GF-D8 (cell line): ENCODE measurements at places on chromosomes 4 and X.

DNA sequence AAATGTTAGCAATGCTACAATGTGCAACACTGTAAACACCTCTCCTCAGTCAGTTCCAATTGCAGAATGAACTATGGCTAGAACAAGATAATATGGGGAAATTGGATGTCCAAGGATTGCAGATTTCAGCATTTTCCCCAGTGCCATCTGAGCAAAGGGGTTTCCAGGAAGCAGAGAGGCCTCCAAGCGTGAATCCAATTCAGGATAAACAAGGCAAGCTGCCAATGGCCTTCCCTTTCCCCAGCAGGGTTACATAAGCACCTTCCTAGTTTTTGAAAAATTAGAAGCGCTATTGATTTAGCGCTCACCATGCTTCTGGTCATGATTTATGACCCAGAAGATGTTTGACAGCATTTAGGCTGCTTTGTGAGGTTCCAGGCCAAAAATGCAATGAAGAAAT is 223.0 kb upstream of the GATB start:
- no peak for DNase-seq

- no peak for DNase-seq
Measured at GRCh38 chr4:151934766-151935165, 174.0 kb upstream of the GATB start.

- no peak for DNase-seq
Measured at GRCh38 chr4:88002786-88003185, 4.6 kb upstream of the PKD2 start.

GRCh38 chr4:139558235-139559088 is 2.4 kb upstream of the SETD7 start:
- no peak for DNase-seq

DNA sequence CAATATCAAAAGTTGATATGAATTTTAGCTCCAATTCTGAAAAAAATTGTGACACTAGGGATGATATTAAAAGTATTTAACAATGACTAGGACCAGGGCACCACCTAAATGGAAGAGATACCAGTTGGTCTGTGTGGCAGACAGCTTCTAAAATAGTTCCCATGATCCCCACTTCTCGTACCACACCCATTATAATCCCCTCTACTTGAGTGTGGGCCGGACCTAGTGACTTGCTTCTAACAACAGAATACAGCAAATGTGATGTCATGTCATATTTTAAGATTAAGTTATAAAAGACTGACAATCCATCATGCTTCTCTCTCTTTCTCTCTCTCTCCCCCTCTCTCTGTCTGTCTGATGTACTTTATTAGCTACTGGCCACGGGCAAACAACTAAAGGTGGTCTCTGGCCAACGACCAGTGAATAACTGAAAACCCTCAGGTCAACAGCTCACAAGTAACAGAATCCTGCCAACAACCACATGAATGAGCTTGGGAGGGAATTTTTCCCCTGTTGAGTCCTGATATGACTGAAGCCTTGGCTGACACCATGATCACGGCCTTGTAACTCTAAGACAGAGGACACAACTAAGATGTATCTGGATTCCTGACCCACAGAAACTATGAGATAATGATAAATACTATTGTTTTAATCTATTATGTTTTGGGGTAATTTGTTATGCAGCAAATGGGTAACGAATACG is 34.4 kb downstream of the FAM13A start:
- DNase-seq: no peak

DNA sequence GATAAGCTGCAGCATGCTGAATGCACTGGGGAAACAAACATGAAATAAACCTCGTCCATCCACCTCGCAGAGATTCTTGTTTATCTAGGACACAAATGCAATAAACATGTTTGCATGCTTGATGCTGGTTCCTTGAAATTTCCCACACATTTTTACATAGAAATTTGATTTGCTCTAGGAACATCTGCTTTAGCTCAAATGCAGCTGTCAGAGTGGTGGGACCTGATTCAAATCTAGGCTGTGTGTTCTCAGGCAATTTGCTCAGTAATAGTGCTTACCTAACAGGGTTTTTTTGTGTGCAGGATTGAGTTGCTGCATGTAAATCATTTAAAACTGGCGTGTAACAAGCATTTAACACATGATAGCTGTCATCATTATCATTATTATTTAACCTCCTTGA is 293.1 kb downstream of the QDPR start:
- no peak for DNase-seq

DNA sequence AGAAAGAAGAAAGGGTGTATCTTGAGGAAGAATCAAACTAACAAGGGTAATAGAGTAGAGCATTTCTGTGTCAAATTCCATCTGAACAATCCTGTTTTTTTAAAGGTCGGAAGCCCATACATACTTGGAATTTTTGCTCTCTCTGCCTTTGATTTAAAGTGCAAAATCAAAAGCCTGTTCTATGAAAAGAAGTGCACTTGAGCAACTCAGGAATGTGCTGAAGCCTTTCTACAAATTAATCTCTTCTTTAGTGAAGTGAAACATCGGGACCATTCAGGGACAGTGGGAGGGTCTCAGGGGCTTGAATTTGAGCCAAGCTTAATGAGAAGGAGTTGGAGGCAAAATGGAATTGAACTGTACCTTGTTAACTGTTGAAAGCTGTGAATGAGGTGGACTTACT is 1008.5 kb upstream of the LCORL start:
- no peak for DNase-seq

DNA sequence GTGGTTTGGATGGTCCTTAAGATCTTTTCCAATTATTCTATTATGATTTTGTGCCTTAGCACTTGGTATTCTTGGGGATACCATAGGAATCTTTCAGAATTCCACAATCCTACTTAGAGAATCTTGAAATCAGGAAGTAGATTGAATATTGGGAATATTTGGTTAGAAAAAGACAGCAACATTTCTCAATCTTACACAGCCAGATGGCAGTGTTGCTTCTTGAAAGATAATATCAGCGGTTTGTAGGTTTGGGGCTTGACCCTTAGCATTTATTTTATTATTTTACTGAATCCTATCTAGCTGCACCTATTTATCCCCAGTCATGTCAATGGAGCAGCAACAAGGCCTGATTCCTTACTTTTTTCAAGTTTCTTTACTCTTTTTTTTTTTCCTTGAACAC is 28.6 kb downstream of the MAGEB1 start:
- no peak for DNase-seq

GRCh38 chrX:24471808-24472207 is 6.7 kb downstream of the PDK3 start:
- no peak for DNase-seq

DNA sequence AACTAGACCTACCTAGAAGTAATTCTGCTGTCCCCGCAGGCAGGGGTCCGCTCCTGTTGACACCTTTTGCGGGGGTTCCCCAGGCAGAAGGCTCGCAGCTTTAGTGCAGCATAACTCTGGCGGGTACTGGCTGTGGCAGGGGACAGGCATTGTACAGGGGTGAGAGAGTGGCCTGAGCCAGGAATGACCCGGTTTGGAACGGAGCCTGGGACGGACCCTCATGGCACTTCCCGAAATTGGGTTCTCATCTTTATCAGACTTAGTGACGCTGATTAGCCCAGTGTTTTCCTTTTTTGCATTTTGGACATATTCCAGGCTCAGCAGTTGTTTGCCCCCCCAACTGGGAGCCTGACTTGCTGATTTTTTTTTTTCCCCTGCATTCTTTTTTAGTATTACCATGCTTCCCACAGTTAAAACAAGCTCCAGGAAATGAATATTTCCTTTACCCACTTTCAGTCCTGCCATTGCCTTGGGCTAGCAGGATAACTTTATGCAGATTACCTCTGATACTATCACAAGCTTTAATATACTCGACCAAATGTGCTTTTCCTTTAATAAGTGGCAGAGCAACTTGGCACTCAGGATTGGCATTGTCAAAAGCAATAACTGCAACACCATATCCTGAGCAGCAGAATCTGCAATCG is 55.8 kb upstream of the WDR1 start:
- DNase-seq: no peak

DNA sequence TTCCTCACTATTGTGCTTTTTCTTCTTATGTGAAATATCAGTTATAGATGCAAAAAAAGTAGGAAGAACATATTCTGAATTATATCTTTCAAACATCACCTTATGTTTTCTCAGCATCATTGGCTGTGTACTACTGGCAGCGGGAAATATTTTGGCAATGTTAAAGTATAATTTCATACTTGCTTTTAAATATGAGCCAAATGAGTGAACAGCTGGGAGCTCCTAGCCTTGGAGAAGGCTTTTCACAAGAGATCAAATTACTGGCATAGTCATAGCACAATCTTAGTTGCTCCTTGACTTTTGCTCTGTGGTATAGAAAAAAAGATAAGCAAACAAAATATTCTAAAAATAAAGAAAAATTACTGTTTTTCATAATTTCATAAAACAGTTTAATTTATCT is 1575.8 kb upstream of the PABPC4L start:
- no peak for DNase-seq

DNA sequence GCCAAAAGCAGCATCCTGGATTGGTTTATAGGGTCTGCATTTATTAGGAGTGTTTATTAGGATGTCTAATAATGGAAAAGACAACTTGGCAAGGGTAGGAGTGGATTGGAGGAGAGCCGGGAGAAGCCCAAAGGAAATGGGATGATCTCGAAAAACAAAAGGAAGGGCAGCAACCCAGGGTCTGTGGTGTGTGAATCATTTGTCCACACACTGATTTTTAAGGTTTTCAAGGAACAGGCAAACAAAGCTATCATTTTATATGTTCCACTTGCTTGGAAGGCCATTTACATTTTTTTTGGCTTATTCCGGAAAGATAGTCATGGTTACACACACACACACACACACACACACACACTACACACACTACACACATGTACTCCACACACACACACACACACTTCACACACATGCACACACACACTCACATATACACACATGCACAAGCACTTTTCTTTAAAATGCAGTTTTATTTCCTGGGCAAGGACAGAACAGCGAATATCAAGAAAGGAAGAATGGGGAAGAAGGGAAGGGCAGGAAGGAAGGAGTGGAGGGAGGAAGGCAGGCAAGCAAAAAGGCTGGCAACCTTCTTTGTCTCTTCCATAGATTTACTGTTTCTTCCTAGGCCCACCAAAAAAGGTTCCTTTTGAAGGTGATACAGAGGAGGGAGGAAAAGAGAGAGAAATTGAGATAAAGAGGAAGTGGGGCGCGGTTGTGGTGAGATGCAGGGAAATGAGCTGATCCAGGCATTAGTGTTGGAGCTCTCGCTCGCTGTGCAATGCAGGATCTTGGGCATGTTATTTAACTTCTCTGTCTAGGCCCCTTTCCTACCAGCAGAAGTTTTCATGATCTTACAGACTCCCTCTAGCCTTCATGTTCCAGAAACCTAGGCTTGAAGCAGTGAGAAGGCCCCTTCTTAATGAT is 88.6 kb upstream of the MAML3 start:
- DNase-seq: peak; percentile 20

DNA sequence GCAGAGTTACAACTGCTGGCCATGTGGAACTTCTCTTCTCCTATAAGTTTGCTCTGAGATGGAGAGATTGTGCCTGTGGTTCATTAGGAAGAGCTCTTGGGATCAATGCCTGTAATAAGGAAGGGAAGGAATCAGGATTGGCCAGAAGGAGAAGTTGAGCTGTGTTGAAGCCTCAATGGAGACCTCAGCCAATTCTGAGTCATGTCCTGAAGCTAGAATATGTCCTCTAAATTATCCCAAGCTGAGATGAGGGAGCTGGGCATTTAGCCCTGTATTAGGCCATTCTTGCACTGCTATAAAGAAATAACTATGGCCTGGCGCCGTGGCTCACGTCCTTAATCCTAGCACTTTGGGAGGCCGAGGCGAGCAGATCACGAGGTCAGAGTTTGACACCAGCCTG is 85.4 kb upstream of the DHX15 start:
- no peak for DNase-seq

DNA sequence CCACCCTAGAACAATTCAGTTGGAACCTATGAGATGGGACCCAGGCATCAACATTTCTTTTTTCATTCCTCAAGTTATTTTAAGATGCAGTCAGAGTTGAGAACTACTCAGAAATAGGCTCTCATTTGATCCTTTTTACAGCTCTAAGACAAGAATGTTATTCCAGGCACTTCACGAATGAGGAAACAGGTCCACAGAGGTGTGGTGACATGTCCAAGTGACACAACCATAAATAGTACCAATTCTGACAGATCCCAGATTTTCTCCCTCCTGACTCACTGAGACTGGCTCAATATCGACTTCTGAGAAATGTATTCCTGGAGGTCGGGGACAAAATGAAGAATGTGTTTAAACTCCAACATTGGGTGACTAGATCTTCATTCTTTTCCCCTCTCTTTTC is 11.1 kb downstream of the TCEANC start:
- no peak for DNase-seq

DNA sequence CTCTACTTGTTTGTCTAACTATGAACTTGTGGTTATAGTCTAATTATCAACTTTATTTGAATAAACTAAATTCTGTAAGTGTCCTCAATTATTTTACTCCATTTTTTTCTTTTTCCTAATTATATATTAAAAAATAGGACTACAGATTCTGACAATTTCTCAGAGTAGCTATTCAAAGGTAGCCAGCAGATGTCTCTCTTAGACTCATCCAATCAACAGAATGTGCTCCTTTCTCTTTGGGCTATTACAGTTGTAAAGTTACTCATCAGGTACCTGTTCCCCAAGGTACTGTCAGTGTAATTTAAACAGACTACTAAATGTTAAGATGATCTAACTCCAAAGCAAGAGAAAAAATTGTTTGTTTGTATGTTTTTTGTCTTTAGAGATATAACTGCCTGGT is 248.6 kb downstream of the PCDH18 start:
- no peak for DNase-seq

DNA sequence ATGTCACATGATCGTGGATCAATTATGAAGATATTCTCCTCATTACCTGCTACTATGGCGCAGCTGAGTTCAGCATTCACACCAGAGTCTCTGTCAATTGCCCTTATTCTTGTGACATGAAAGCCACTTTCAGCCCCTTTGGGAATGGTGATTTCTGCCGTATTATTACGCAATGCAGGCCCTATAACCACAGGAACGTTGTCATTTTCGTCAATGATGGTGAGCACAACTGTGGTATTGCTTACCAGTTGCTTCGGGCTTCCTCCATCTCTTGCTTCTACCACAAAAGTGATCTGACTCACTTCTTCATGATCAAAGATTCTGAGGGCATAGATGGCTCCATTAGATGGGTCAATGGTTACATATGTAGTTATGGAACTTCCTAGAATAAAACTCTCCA is 2.1 kb downstream of the PCDH18 start:
- DNase-seq: no peak

DNA sequence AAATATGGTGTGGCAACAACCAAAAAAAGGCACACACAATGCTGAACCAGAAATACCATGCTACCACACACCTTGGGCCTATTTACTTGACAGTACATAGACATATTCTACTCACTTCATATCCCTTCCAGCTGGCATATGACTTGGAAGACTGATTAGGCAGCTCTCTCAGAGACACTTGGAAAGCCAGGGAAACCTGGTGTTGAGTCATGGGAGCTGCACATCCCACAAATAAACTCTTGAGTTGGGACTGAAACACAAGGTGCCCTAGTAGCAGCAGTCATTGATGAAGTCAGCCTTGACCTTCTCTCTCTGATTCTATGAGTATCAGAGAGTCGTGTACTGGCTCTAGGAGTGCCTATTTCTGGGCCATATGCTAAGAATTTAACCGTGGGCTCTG is 776.6 kb upstream of the LCORL start:
- no peak for DNase-seq

GRCh38 chr4:173345648-173346047 is 11.5 kb upstream of the HMGB2 start:
- no peak for DNase-seq
